CD8-positive, alpha-beta memory T cell (primary cell): ENCODE measurements at places on chromosomes 4 and X. TPM values are rescaled to one million over a fixed set of nuclear protein-coding genes. Genes with fewer than 3 reads are reported as not detected.

- no peak for DNase-seq
Observed at GRCh38 chrX:107730298-107730655, 45.3 kb downstream of the TSC22D3 start.

- no peak for DNase-seq
Observed at GRCh38 chr4:168167714-168168284, 75.5 kb downstream of the ANXA10 start.

GRCh38 chr4:165403048-165403447 is 24.2 kb downstream of the CPE start:
- DNase-seq = no peak

- DNase-seq = no peak
Observed at GRCh38 chr4:2867758-2868491, 24.3 kb downstream of the ADD1 start.

- no peak for DNase-seq
Observed at GRCh38 chr4:108311313-108311712, 142.6 kb upstream of the LEF1 start.

GRCh38 chr4:150181536-150181935 is 103.3 kb downstream of the DCLK2 start:
- DNase-seq = no peak

- DNase-seq = no peak
Observed at GRCh38 chr4:126061655-126062054, 746.9 kb downstream of the FAT4 start.

DNA sequence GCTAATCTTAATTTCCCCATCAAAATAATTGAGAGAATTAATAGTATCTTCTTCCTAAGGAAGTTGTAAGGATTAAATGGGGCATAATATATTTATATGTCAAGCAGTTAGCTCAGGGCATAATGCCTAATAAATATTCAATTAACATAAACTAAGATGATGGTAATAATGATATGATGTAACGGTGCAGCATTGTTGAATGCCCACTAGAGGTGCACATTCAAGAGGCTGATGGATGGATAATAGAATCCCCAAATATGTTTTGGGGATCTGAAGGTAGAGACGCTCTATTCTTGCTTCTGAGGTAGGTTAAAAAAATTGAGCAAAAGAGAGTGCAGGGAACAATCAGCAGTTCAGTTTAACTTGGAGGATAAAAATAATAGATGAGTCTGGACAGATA is 37.1 kb downstream of the ATOH1 start:
- DNase-seq = no peak

DNA sequence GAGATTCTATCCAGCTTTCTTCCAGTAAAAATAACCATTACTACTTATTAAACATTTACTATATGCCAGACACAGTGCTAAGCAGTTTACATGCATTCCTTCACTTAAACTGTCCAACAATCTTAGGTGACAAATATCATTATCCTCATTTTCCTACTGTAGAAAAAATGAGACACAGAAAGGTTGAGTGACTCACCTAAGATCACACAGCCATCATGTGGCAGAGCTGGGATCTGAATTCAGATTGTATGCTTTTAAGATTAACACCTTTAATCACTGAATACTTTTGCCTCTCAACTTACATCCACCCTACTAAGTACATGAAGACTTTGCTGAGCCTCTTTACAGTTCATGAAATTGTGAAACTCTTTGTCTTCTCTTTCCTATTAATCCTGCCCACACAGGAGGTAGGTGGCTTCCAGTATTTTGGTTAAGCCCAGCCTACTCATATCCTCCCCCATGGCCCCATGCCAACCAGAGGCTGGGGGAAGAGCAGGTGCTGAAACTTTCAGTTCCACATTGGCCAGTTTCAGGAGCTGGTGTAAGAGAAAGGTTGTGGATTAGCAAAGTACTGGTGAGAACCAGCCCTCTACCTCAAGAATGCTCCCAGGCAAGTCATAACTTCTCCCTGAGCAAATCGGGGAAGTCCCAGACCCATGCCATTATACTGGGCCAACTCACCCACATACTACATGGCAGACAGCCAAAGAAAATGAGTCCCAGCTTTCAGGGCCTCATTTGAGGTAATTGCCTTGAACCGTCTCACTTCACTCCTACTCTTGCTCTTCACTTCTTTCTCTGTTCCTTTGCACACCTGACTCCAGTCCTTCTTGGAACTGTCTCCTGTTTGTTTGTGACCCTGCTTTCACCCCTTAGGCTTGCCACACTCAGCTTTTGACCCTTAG is 211.1 kb downstream of the GUCY2F start:
- no peak for DNase-seq

The SPIN2B gene
- total RNA-seq = 8.4 TPM

The PAGE2 gene
- total RNA-seq = not detected

The SMIM14 gene
- 2.2 TPM for total RNA-seq

The CDS1 gene
- 0.44 TPM for total RNA-seq
